ENCODE measurements at places on chromosomes 11 and 22.

GRCh38 chr11:23573429-23573828 is 713.2 kb upstream of the CCDC179 start:
- no peak for DNase-seq

- no peak for DNase-seq
These were observed 535.9 kb upstream of the FAT3 start for GRCh38 chr11:91688672-91689071.

- DNase-seq = peak; percentile 77
These were observed 54.7 kb downstream of the FBXO7 start for GRCh38 chr22:32528984-32529982.

DNA sequence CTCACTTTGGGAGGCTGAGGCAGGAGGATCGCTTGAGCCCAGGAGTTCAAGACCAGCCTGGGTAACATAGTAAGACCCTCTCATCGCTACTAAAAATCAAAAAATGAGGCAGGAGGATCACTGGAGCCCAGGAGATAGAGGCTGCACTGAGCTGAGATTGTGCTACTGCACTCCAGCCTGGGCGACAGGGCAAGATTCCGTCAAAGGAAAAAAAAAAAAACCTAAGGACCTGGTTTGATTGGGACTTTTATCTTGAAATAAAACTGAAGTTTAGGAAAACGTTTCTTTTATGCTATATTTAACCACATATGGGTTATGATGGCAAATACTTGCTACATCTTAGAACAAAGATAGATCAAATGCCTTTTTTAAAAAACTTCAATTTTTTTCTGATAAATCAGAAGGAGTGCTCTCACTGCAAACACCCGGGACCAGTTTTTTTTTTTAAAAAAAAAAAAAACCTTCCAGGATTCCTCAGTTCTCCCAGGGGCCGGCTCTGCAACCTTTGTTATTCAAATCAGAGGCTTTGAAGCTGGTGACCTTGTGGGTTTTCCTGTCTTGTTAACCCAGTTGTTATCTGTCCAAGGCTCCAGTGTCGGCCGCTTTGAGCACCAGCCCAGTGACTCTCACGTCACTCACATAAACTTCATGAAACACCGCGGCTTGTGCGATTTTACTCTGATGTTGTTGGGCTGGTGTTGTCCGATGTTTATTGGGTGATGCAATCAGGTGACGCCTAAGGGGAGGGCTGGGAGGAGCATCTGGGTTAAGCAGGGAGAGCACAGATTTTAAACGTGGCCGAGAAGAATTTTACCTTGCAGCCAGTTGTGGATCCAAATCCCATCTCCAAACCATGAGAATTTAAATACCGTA is 24.7 kb upstream of the SLC22A12 start:
- no peak for DNase-seq

- DNase-seq = no peak
These were observed 35.2 kb downstream of the KCNJ4 start for GRCh38 chr22:38419858-38420160.

GRCh38 chr11:112589155-112589554 is 328.5 kb upstream of the PLET1 start:
- no peak for DNase-seq

- DNase-seq = no peak
These were observed 12.9 kb upstream of the CASTOR1 start for GRCh38 chr22:30301995-30302809.

GRCh38 chr11:126197277-126197939 is 14.0 kb downstream of the RPUSD4 start:
- DNase-seq = no peak

DNA sequence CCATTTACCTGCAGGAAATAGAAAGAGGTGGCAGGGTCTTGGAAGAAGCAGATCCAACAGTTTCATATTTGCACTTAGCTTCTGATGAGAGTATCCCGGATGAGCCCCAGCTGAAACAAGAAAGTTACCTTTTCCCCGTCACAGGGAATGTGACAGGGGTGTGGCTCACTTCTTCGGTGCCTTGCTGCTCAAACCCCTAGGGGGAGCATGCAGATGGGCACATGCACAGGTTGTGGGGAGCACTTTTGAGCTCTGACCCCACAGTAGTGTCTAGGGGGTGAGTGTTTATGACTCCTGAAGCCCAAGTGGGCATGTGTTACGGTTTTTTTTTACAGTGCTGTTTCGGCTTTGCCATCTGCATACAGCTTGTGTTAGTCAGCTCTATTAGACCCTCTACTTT is 1221.0 kb downstream of the JRKL start:
- no peak for DNase-seq

- no peak for DNase-seq
These were observed 4.0 kb upstream of the TRIM29 start for GRCh38 chr11:120141768-120142423.

- no peak for DNase-seq
These were observed 42.2 kb upstream of the PRSS23 start for GRCh38 chr11:86758171-86758570.

DNA sequence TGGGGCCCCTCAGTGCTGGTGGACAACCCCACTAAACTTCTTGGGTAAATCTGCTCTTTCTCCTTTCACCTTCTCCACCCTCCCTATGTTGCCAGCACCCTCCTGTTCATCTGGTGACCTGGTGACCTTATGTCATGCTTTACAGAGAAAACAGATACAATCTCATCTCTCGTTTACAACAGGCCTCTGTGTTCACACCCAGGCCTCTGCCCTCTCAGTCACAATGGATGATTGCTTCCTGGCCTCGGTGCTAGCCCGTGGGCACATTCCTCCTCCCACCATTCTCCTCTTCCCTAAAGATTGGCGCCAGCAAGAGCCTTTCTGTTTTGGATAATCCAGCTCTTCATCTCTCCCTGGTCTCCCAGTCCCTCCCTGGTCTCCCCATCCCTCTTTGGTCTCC is 12.3 kb upstream of the PNPLA3 start:
- DNase-seq = no peak

GRCh38 chr11:34926101-34926830 is 9.8 kb downstream of the PDHX start:
- DNase-seq = no peak

- no peak for DNase-seq
These were observed 27.3 kb downstream of the FCHSD2 start for GRCh38 chr11:73114835-73115220.

DNA sequence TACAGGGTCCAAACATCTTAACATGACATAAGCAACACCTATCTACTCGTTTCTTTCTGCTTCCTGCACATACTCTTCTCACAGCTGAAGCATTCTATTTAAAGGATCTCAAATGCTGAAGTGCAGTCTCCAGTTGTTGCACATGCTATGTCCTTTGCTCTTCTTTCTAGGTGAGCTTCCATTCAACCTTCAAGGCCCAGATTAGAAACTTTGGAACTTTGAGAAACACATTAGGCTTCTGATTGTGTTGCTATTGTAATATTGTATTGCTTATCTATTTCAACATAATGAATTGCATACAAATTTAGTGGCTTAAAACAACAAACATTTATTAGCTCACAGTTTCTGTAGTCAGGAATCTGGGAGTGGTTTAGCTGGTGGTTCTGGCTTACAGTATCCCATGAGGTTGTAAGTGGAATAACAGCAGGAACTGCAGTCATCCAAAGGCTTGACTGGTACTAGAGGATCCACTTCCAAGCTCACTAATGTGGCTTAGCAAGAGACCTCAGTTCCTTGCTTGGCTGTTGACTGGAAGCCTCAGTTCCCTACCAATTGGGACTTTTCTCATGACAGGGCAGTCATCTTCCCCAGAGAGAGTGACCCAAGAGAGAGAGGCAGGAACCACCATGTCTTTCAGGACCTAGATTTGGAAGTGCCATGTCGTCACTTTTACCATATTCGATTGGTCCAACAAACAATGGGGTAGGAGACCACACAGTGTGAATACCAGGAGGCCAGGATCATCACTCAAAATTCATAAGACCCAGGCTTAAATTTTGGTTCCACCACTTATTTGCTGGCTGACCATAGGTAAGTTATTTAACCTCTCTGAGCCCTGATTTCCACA is 27.2 kb upstream of the RASSF10 start:
- DNase-seq = no peak

- DNase-seq = no peak
These were observed 119.7 kb upstream of the BID start for GRCh38 chr22:17893900-17894535.

DNA sequence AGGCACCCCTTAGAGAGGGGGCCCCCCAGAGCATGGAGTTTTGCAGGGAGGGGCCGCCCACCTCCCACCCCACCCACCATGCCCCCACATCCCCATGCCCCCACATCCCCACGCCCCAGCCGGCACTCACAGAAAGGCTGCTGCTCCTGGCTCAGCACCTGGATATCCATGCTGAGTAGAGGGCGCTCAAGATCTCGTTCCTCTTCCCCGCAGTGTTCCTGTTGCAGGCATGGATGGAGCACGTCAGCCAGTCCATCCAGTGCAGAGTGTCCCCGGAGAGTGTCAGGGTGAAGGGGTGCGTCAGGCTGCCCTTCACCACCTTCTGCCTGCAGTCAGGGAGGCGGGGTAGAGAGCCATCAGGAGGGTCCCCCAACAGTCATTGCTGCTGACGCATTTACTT is 156.2 kb downstream of the CRYBB2 start:
- no peak for DNase-seq

- DNase-seq = no peak
These were observed 80.7 kb downstream of the CEP164 start for GRCh38 chr11:117408356-117408755.

DNA sequence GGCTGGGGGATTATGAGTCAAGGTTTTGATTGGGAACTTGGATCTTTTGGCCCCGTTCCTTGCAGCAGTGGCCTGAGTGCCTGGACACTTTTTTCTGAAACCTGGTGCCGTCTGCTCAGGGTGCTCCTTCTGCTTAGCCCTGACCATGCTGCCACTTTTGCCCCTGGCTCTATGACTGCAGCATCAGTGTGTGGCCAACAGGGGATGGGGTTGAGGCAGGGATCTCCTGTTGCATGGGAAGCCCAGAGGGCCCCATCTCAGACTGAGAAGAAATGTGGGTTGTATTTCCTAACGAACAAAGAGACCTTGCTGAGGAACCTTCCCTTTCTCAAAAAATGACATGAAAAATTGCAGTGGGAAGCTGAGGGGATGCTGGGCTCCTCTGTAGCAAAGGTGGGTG is 18.7 kb downstream of the POU2F3 start:
- DNase-seq = no peak

DNA sequence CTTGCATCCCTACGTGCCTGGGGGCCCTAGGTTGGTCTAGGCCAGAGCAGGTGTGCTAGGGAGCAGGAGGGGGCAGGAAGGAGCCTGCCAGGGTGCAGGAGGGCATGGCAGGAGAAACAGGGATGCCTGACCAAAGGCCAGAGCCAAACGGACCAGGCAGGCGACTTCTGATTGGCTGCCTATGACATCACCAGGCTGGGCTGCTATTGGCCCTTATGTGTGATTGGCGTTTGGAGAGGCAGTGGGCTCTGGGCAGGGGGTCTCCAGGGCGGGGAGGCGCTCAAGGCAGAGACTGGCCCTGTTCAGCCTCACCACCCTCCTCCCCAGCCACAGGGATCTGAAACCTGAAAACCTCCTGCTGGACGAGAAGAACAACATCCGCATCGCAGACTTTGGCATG is 44.4 kb downstream of the MOB2 start:
- DNase-seq = no peak

GRCh38 chr11:117851106-117851505 is 25.4 kb downstream of the FXYD6 start:
- no peak for DNase-seq

Data from natural killer cell treated with Interleukin-12 subunit alpha and Interleukin-12 subunit beta and Interleukin-15 and Interleukin-18, amount 100 ng/mL, for 72 hours (primary cell).